ENCODE measurements at places on chromosomes 1 and 21.

DNA sequence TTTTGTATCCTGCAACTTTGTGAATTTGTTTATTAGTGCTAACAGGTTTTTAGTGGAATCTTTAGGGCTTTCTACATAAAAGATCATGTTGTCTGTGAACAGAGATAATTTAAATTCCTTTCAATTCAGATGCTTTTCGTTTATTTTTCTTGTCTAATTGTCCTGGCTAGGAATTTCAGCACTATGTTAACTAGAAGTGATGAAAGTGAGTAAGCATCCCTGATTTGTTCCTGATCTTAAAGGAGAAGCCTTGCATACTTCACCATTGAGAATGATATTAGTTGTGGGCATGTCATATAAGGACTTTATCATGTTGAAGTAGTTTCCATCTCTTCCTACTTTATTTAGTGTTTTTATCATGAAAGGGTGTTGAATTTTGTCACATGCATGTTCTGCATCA, 23.6 kb upstream of the TRIM67 start:
- no peak for DNase-seq

DNA sequence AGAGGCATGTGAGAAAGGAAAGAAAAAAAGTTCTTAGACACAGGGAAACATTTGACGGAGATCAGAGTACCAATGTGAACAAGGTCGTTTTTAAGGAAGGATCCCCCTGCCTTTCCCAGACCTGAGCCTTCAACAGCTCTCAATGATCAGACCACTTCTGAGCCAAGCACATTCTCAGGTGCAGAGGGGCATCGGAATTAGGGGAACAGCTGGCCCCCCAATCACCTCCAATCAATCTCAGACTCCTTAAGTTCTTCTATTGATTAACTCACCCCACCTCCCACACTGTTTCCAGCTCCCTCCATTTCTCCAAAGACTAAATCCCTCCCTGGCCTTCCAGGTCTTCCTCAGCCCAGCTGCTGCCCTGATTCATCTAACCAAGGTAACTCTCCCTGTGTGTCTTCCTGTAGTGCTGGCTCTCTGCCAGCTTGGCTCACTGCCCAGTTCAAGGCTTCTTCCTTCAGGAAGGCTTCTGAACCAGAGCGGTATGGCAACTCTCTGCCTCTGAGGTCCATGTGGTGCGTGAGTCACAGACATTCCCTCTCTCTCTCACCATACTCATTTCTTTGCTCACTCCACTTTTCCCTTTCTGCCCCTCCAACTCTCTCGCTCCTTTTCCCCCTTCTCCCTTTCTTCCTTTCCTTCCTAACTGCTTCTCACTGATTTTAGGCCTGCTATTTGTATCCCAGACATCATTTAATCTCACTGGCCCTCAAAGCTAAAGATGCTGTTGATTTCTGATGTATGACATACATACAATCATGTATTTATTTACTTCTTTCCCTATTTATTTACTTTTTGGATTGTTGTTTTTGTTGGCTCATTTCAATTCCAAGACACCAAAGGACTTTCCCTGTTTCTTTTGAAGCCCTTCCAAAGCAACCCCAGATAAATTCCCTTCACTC, 18.1 kb downstream of the CFAP45 start:
- DNase-seq: peak; percentile 93

DNA sequence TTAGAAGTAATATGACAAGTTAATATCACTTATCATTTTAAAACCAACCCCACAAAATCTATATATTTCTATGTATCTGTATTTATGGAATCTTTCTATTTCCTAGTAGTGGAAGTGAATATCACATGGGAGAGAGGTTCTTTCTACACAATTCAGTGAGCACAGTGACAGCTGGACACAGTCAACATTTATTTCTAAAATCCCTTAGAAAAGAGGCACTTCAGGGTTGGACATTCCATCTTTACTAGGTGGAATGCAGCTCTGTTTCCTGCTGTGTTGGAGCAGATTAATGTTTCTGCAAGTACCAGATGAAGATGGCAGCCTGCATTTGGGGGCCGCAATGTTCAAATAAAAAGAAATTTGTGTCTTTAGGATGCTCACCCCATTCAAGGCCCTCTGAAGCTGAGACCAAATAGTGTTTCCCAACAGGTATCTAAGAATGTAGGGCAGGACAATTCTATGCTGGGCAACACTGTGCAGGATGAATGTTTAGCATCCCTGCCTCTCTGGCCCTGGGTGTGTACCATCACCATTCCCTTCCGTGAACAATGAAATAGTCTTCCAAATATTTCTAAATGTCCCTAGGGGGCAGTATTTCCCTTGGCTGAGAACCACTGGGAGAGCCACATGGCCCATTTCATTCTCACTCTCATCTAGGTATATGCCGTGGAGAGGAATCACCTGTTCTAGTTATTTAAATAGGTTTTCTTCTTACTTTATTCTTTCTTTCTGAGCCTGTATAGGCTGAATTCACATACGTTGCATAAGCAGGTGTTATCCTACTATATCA, 394.8 kb downstream of the PRDM2 start:
- DNase-seq: no peak

- DNase-seq: no peak
Measured at GRCh38 chr1:235710687-235711086, 61.1 kb upstream of the GNG4 start.

GRCh38 chr1:11207898-11208611, 18.9 kb downstream of the ANGPTL7 start:
- no peak for DNase-seq

GRCh38 chr1:199353906-199354305, 673.6 kb upstream of the NR5A2 start:
- no peak for DNase-seq

DNA sequence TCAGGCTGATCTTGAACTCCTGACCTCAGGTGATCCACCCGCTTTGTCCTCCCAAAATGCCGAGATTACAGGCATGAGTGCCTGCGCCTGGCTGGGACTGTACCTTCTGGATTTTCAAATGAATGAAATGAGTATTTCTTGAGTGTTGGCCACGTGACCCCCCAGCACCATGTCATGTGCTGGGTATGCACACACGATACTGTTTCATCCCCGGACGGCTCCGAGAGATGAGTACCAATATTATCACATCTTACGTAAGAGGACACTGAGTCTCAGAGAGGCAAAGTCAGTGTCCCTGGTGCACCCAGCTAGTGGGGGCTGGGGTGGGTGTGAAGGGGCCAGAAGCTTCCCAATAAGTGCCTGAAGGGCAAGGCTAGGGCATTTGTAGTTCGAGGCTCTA, 780 bp upstream of the CROCC start:
- DNase-seq: no peak

- DNase-seq: no peak
Measured at GRCh38 chr1:91718877-91719276, 167.1 kb downstream of the TGFBR3 start.

GRCh38 chr21:41960386-41960785, 6.6 kb upstream of the C2CD2 start:
- DNase-seq: no peak

- no peak for DNase-seq
Measured at GRCh38 chr21:37372951-37373350, 6.4 kb downstream of the DYRK1A start.

DNA sequence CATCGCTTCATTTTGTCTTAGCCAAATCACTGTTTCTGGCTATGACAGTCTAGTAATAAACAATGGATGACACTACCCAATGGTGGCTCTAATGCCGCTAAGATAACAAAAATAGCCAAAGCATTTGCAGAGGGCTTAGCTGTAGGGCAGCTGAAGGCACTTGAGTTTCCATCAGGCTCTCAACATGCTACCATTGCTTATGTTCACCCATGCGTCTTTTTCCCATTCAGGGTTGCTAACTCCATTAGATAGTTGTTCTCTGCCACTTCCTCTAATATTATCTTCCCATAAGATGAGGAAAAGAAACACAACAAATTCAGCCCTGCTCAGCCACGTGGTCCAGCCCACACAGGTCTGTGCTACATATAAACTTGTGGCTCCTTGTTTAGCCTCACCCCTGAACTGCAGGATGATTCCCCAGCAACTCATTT, 159.6 kb downstream of the TOMM20 start:
- no peak for DNase-seq

DNA sequence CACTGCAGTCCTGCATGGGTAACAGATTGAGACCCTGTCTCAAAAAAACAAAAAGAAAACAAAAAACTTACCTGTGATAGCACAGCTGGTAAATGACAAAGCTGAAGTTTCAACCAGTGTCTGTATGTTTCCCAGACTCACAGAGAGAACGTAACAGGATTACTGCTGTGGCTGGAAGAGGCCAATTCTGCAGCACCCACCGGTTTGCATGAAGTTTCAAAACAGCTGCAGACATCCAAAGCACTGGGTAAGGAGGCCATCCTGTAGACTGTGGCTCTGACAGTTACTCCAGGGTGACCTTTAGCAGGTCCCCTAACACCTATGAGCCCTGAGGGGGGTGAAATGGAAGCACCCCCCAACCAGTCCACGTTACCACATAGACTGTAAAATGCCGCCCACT, 7.5 kb downstream of the ID3 start:
- no peak for DNase-seq

DNA sequence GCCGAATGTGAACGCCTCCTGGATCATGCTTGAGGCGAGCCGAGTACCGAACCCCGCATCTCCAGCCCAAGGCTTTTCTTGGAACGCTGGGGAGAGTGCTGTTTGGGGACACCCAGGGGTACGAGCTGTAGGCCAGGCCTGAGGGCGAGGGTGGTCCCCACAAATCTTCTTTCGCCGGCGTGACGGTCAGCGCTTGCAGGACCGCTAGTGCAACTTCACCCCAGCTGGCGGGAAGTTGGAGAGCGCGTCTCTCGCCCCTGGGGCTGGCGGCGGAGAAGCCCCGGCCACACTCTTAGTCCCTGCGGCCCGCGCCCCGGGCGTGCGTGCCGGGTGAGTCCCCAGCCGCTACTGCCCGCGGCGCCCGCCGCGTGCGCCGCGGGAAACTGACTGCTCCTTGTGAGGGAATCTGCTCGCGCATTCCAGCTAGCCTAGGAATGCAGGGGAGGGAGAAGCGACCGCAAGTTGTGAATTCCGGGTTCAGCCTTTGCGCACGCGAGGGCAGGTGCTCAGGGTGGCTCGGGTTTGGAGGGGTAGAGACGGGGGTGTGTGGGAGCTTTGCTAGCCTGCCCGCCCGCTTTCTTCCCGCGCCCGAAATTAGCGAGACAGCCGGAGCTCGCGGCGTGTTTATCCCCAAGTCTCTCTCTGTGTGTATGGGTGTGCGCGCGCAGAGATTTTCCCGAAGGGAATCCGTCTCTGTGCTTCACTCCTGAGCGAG, 884 bp downstream of the LHX4 start:
- DNase-seq: peak; percentile 15

DNA sequence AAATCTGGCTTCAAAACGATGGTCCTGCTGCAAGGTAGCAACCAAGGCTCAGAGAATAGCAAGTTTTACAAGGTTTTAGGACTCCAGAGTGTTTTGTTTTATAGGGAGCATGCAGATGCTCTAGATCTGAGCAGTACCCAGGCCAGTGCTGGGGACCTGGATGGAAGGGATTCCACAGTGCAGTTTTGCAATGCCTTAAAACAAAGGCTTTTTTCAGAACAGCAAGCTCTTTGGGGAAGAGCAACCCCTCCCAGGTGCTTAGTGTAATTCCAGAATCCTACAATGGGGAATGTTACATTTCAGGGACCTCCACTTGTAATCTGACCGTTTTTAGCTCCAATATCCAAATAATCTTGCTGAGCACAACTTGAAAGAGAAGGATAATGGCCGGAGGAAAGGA, 6.7 kb downstream of the ROR1 start:
- DNase-seq: no peak
